ENCODE measurements at places on chromosomes 4 and X.

GRCh38 chr4:174629265-174629664 lies 107.0 kb upstream of the HPGD start:
- no peak for DNase-seq

DNA sequence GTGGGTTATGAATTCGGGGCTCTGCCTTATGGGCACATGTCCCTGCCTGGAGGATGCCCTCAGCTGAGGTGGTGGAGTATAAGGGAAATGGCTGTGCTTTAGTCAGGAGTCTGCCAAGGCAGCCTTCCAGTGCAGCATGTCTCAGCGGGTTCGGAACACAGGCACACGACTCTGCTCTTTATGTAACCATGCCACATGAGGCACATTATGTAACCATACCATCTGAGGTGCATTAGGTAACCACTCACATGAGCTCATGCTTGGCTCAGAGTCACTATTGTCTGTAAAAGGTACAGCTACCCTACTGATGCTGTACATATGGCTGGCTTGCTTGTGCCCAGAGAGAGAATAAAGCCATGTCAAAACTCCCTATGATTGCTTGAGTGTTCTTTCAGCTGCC lies 723.6 kb downstream of the TRAM1L1 start:
- DNase-seq, result no peak

- no peak for DNase-seq
Observed at GRCh38 chr4:142485452-142485851, 360.6 kb downstream of the INPP4B start.

GRCh38 chr4:71261001-71261400 lies 77.8 kb upstream of the SLC4A4 start:
- no peak for DNase-seq

DNA sequence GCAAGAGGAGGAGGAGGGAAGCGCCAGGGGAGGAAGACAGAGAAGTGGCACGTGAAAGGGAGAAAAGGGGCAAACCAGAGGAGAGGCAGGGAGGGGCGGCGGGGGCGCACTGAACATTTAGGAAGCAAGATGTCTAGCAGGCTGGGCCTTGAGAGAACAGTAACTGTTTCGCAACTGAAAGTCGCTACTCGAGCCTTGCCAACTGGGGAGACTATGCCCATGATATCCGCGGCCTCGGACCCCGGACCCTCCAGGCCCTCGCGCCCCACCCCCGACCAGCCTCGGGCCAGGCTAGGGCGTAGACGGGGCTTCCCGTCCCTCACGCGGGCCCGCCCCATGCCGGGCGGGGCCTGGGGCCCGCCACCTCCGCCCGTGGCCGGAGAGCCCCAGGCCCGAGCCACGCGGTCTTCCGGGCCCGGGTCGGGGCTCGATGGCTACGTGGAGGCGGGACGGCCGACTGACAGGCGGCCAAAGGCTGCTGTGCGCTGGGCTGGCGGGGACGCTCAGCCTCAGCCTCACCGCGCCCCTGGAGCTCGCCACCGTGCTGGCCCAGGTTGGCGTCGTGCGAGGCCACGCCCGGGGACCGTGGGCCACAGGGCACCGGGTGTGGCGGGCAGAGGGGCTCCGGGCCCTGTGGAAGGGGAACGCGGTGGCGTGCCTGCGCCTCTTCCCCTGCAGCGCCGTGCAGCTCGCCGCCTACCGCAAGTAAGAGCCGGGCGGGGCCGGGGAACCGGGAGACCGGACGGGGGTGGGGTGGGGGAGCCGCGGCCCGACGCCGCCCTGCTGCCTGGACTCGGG lies at the start of gene SLC25A43:
SLC25A43 (plus strand) TSS at position 363 of the 798 bp plus-strand sequence; CDS start at position 431, 68 bp downstream.
- no peak for DNase-seq

DNA sequence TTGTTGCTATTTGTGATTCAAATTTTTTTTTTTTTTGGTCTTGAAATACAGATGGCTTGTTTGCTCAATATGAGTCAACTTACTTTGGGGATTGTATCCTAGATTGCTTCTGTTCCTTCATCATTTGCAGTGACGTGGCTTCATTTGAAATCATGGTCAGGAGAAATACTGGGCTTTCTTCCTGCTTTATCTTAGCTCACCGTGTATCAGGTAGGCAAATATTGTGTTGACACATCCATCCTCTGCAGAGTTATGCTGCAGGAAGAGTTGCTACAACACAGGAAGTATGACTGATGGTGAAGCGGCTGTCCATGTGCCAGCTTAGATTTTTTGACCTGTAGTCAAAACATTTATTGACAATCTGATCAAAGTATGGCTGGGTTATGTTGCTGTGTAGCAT lies 232.2 kb downstream of the C4orf33 start:
- no peak for DNase-seq

DNA sequence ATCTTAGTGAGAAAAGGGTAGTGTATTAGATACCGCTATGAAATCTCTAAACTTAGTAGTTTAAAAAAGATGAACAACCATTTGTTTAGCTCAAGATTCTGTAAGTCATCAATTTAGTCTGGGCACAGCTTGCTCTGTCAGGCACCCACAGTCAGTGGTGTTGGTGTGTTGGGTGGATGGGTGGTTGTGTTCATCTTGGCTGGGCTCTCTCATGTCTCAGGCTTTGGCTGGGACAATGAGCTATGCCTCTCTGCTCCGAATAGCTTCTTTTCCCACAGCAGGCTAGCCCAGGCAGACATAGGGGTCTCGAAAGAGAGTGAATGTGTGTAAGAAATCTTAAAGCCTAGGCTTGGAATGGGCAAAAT lies 127.0 kb upstream of the GATB start:
- DNase-seq, result no peak
